ENCODE measurements at places on chromosomes 2 and 18.
A peak's percentile ranks its signal among the peaks of the same experiment; 100 is the strongest.

DNA sequence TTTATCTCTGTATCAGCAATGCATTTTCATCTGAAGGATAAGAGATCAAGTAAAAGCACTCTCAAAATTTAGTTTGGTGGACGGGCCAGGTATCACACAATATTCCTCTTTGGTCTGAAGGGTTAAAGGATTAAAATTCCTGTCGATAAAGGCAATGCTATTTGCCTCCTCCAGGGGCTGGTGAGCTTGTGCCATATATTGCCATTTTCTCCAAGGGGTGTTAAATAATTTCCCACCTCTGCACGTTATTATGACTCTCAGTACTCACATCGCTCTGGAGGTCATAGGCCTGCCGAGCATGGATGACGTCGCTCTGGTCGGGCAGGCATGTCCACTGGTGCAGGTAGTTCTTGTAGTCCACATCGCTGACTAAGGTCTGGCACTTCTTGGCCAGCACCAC, 94.2 kb downstream of the NEB start:
- DNase-seq: no peak

GRCh38 chr2:47907039-47907781, 912 bp upstream of the FBXO11 start:
- DNase-seq: no peak

DNA sequence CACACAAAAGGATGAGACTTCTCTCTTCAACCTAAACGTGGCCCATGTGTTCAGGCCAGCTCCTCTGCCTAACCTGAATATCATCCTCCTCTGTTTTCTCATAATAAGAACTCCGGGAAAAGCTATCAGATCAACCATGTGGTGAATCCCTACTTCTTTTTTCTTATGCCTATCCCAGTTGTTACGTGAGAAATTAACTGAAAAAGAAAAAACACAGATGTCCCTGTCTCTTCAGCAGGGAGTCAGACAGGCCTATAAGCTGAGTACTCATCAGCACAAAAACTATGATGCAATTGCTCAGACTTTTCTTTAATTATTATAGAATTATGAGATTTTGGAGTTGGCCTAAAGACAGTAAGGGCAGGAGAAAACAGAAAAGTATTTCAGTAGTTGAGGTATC, 613.0 kb upstream of the FSHR start:
- DNase-seq: no peak

DNA sequence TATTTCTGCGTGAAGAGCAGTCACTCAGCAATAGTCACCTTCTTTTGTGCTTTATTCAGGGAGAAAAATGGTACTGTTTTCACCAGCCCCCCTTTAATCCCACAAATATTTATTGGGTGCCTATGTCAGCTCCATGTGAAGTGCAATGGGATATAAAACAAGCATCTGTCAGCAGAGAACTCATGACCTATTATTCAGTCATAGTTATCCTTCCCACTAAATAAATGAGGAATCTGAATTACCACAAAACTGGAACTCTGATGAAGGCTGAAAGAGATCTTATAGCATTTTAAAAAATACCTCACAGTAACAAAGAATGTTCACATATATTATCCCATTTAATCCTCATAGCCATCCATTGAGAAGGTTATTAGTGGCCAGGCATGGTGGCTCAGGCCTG, 45.8 kb downstream of the DHX57 start:
- DNase-seq: no peak

DNA sequence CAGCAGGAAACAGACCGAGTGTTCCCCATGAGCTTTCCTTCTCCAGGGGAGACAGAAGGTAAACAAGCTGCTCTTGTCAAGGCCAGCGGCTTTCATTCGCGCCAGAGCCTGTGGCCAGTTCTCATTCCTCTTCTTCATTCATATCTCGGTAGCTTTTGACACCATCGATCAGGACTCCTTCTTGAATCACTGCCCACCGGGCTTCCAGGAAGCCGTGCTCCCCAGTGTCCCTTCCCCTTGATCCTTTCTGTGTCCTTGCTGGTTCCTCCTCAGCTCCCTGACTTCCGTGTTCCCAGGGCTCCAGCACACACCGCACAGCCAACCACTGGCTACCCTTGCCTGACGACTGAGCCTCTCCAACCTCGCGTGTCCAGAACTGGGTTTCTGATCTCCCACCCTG, 14.1 kb downstream of the SLC66A3 start:
- no peak for DNase-seq

- no peak for DNase-seq
Observed at GRCh38 chr18:26516964-26517363, 31.4 kb downstream of the KCTD1 start.

DNA sequence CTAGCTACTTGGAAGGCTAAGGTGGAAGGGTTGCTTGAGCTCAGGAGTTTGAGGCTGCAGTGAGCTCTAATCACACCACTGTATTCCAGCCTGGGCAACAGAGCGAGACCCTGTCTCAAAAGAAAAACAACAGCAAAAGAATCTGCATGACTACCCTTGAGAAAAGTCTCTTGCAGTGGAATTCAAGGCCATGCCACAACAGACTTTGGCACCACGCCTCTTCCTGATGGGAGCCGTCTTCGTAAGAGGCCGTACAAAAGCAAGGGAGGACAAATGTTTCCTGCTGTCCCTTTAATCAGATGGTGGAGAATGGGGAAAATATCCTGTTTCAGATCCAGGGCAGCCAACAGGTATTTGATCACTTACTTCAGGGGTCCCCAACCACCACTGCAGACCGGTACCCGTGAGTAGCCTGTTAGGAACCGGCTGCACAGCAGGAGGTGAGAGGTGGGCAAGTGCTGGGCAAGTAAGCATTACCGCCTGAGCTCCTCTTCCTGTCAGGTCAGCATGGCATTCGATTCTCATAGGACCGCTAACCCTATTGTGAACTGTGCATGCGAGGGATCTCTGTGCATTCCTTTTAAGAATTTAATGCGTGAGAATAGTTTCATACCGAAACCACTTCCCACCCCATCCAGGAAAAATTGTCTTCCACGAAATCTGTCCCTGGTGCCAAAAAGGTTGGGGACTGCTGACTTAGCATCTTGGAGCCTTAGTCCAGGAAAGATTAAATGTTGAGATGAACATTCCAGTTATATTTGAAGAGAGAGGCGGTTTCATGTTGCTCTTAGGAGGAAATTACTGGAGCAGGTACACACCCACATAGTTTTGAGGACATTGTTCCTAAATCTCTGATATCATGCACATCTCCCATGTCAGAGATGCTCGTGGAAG, 94.4 kb upstream of the XPO1 start:
- DNase-seq: peak; percentile 47

- no peak for DNase-seq
Observed at GRCh38 chr2:210707900-210708299, 151.5 kb downstream of the CPS1 start.

DNA sequence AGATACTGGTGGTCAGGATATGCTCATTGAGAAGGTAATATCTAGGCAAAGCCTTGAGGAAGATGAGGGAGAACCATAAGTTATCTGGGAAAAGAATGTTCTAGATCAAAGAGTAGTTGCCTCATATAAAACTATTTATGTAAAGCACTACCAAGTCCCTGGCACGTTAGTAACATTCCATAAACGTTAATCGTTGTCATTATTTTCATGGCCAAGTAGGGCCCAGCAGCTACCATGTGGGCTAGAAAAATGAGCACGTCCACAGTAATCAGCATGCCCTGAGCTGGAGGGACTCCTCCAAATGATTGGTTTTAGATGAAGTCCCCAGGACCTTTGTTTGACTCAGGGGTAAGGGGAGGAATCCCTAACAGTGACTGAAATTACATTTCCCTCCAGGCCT, 32.7 kb upstream of the AFTPH start:
- DNase-seq: no peak

- DNase-seq: no peak
Observed at GRCh38 chr2:54227798-54228197, 28.2 kb downstream of the TSPYL6 start.

DNA sequence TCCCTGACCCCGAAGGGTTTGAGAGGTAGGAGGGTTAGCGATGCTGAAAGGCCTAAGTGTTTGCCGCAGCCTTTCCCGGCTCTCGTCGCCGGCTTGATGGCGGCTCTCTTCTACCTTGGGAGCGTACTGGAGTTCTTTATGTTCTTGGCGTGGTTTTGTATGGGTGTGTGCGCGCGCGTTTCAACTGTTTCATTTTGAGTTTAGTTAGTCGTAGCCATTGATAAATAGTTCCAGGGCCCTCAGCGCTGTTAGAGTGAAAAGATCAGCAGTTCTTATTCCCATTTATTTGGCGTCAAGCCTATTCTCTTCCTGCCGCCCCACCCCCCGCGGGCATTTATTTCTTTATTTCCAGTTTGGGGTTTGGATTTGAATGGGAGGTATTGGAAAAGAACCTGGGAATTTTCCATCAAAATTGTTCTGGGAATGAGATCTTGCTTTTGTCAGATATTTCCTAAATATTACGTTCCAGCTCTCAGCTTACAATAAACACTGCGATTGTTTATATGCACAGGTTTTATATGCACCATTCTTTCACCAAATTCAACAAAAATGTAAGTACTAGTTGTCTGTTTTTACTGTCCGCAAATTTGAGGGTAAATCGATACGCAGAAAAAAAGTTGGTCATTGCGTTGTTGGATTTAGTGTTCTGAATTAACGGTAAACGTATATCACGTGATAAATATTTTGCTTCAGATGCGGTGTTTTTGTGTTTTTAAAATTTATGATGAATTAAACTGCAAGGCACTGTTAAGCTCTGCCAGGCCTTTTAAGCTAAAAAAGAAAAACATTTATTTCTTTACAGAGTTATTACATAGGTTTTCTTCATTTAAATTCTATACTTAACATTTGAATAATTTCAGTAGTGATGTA, 954 bp downstream of the CCNT2 start:
- DNase-seq: peak; percentile 37

DNA sequence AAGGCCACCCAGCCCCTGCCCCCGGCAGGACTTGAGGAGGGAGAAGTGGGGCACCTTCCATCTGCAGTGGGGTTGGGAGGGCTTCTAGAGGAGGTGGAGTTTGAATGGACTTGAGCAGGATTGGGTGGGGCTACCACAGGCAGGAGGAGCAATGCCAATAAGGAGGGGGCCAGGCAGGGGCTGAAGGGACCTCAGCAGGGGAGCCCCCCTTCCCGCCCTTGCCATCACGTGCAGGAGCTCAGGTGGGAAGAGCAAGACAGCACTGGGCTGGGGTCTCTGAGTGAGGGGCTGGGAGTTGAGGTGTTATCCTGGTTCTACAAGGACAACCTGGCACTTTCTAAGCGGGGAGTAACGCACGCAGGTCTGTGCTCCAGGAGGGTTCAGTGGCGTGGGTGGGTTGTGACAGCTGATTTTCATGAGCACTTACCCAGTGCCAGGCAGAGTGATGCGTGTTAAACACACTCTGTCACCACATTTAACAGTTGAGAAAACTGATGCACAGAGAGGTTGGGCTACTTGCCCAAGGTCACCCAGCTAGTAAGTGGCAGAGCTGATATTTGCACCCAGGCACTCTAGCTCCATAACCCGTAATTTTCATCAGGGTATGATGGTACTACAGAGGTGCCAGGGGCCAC, 4.8 kb downstream of the CHRND start:
- no peak for DNase-seq

GRCh38 chr2:148646231-148646559, 1.6 kb downstream of the EPC2 start:
- no peak for DNase-seq

DNA sequence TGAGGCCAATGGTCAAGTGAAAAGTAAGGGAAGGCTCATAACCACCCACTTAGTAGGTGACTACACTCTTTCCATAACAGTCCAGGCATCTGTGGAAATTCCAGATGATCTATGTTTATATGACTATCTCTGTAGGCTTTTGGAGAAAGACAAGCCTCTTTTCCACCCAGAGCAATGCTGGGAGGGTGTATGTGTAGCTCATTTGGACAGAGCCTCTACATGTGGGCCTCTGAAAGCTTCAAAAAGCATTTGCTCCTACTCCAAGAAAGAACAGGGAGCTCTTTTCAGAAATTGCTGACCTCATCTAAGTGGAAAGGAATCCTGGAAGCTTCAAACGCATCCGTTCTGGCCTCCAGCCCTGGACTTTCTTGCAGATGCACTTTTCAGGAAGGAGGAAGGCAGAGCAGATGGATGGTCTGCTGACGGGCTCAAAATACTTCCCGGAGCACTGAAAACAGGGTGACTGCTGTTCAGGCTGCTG, 308.7 kb downstream of the LRATD1 start:
- no peak for DNase-seq

- peak; percentile 70 for DNase-seq
Observed at GRCh38 chr2:27710640-27711430, 47.1 kb downstream of the SLC4A1AP start.

- DNase-seq: peak; percentile 69
Observed at GRCh38 chr18:26547646-26548414, 523 bp downstream of the KCTD1 start.

DNA sequence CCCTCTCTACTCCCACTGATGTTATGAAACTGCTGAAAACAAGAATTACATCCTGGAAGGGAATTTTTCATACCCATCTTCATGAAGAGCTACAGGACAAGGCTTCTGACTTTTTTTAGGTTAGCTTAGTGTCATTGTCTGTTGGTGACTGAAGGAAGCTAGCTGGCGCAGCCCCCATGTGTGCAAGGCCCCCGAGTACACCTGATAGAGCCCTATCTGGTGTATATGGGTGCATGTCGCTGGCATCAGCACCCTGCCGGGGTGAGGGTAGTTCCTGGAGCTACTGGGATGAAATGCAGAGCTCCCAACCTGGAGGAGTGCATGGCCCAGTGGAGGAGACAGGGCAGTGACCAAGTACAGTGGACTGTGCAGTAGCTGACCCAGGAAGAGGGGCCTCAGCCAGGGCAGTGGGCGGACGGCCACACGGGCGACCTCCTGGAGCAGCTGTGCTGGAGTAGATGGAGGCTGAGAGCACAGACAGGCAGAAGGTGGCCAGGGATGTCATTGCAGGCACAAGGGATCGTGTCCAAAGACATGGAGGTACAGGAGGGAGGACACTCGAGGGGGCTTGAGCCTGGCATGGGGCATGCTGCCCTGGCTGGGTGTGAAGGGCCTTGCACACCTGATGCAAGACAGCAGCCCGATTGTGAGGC, 12.1 kb downstream of the IMPA2 start:
- no peak for DNase-seq

Data from kidney glomerular epithelial cell (primary cell).